CD8-positive, alpha-beta T cell (primary cell): ENCODE measurements at places on chromosomes 1 and 21.

DNA sequence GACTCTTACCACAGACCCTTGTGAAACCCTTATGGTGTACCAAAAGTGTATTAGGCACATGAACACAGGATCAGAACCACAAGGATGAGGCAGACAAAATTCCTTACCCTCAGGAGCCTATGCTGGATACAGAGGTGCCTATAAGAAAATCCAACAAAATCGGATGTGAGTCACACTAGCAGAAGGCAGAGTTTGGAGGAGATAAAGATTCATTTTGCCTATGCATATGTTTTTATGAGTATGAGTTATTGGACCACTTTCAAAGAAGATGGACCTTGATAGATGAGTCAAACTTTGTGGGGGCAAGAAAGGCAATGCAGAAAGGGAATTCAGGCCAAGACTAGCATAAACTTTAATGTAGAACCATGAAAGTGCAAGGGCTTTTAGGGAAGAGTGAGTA is 17.0 kb downstream of the CAMK1G start:
- no peak for DNase-seq

- no peak for DNase-seq
These were observed 103.4 kb downstream of the VPS13D start for GRCh38 chr1:12333036-12333785.

GRCh38 chr1:110383251-110383990 is 7.4 kb downstream of the SLC16A4 start:
- peak; percentile 31 for DNase-seq

DNA sequence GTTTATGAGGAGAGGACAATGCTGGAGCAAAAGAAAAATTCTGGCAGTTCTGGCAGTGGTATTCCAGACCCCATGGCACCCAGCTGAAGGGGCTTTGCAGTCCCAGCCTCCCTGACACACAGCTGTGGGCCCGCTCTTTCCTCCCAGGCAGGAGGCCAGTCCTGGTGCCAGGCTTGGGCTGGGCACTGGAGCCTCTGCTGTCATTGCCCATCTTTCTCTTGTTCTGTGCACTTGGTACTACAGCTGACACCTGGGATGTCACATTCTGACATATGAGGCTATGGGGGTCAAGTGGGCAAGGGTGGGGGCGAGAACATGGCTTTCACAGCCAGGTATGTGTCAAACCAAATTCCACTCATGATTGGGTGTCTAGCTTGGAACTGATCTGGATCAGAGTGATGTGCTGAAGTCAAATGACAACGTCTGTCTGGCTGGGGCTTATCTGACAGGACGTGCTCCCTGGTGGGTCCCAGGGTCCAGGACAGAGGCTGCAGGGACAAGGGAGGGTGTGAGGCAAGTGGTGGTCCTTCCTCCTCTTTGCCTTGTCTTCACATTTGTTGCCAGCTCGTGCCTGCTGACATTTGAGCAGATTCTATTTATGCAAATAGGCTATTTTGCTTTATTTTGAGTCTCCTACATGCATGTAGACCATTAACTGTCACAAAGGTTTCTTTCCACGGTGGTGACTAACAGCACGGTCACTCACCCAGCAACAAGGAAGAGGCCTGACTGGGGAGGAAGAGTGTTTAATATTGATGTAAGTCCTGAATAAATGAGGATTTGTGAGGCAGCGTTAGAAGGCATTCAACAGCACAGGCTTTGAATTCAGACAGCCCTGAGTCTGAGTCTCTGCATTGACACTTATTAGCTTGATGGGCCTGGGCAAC is 336.3 kb downstream of the PBX1 start:
- no peak for DNase-seq

DNA sequence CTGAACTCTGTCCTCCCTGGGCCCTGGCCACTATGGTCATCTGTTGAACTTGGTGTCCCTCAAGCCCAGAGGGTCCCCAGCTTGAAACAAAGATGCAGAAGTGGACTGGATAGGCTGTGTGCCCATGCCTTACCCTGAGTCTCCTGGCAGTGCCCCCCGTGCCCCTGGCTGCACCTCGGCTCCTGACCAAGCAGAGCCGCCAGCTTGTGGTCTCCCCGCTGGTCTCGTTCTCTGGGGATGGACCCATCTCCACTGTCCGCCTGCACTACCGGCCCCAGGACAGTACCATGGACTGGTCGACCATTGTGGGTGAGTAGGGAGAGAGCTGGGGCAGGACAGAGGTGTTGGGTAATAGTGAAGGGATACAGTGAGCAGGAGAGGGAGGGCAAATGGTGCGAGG is 10.7 kb downstream of the TIE1 start:
- DNase-seq, result no peak
